Naive thymus-derived CD8-positive, alpha-beta T cell (primary cell): ENCODE measurements at places on chromosomes 7 and 10.
A peak's percentile ranks its signal among the peaks of the same experiment; 100 is the strongest.

GRCh38 chr7:151875942-151876898 lies 695 bp downstream of the PRKAG2 start:
- DNase-seq = peak; percentile 71

GRCh38 chr7:712381-713138 lies 13.9 kb upstream of the DNAAF5 start:
- peak; percentile 56 for DNase-seq

- no peak for DNase-seq
These were observed 14.4 kb downstream of the DENND2A start for GRCh38 chr7:140625908-140626868.

DNA sequence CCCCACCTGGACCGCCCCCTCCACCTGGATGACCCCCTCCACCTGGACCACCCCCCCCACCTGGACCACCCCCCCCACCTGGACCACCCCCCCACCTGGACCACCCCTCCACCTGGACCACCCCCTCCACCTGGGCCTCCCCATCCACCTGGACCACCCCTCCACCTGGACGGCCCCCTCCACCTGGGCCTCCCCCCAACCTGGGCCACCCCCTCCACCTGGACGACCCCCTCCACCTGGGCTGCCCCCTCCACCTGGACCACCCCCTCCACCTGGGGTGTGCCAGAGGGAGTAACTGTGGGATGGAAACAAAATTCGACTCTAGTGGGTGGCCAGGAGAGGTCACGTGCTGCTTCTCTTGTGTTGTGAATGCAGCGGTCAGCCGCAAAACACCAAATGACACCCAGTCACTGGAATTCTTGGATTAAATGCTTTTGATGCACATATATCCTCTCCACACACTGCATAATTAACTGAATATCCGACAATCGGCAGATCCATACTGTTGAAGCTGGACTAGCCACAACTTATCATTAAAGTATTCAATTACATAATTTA lies 316.7 kb downstream of the PTPRN2 start:
- no peak for DNase-seq

- no peak for DNase-seq
These were observed 37.3 kb downstream of the CFAP46 start for GRCh38 chr10:132904814-132905649.

DNA sequence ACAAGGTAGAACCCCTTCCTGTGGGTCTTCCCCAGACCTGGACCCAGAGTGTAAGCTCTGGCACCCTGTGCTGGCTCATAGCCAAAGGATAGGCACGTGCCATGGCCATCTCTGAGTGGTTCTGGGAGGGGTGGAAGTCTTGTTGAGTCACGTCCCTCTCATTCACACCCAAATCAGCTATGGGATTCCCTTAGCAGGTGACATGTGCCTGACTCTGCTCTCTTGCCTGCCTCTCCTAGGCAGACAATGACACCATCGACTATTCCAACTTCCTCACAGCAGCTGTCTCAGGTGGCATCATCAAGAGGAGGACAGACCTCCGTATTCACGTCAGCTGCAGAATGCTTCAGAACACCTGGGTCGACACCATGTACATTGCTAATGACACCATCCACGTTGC lies 59.8 kb downstream of the C10orf120 start:
- DNase-seq = no peak

DNA sequence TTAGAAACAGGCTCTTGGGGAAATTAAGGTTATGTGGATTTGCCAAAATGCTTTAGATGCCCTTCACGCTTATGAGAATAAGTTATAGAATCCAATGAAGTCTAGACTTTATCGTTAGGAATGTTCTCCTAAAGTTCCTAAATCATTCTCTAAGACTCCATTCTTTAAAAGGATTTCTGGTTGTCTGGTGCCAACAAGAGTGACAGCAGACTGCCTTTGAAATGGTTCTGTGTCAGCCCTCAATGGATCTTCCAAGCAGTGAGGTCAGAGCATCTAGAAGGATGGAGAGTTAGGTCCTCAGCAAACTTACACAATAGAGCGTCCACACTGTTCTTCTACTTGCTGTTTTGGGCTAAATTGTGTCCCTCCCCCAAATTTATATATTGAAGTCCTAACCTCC lies 473.3 kb downstream of the GATA3 start:
- no peak for DNase-seq

- no peak for DNase-seq
These were observed 34.6 kb downstream of the RHEB start for GRCh38 chr7:151484971-151485707.

GRCh38 chr7:70219061-70219460 lies 620.8 kb downstream of the AUTS2 start:
- DNase-seq = no peak

GRCh38 chr10:96838529-96838928 lies 6.4 kb downstream of the LCOR start:
- DNase-seq = no peak

DNA sequence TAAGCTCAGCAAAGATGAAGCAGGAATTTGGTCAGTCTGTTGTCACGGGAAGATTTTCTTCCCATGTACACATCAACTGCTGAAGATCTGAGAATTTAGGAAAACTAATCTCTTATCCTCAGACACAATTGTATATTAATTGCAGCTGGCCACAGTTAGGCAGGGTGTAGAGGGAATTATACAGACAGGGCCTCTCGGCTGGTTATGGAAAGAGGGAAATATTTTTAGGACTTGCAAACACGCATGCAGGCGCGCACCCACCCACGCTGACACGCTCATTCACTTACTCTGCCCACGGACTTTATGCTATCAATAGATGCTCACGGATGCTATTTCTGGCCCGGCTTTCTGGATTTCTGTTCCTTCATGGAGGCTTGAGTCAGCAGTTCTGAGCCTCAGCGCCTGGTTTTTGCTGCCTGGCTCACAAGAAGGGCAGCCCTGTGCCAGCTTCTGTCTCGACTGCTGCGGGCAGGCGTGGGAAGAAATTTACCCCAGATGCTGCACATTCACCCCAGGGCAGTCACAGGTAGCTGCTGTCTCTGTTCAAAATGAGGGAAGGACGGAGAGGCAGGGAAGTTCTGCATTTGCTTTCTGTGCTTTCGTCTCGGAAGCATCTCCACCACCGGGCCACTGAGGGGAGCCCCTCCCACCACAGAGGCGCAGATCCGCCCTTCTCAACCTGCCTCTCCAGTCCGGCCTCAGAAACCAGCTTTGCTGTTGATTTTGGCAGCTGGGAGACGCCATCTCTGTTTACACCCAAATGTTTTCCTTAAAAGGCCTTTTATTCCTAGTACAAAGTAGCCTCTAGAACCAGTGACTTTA lies 116.3 kb upstream of the BTBD16 start:
- no peak for DNase-seq
